ENCODE measurements at places on chromosomes 16 and 17.

DNA sequence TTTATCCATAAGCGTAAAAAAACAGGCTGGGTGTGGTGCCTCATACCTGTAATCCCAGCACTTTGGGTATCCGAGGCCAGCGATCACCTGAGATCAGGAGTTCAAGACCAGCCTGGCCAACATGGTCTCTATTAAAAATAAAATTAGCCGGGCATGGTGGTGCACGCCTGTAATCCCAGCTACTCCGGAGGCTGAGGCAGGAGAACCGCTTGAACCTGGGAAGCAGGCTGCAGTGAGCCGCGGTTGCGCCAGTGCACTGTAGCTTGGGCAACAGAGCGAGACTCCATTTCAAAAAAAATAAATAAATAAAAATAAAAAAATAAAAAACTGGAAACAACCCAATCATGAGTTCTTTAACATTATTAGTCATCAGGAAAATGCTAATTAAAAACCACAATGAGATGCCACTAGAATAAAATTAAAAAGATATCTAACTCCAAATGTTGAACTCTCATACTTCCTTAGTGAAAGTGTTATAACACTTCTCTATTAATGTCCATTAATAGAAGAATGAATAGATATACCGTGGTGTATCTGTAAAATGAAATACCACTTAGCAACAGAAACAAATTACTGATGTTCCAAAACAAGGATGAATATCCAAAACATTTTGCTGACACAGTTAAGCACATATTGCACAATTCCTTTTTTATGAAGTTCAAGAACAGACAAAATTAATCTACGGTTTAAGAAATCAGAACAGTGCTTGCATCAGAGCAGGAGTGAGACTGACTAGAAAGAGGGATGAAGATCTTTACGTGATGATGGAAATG is 13.1 kb downstream of the MPHOSPH6 start:
- DNase-seq, result no peak

- no peak for DNase-seq
These were observed 235.8 kb upstream of the NLRP1 start for GRCh38 chr17:5819921-5820685.

DNA sequence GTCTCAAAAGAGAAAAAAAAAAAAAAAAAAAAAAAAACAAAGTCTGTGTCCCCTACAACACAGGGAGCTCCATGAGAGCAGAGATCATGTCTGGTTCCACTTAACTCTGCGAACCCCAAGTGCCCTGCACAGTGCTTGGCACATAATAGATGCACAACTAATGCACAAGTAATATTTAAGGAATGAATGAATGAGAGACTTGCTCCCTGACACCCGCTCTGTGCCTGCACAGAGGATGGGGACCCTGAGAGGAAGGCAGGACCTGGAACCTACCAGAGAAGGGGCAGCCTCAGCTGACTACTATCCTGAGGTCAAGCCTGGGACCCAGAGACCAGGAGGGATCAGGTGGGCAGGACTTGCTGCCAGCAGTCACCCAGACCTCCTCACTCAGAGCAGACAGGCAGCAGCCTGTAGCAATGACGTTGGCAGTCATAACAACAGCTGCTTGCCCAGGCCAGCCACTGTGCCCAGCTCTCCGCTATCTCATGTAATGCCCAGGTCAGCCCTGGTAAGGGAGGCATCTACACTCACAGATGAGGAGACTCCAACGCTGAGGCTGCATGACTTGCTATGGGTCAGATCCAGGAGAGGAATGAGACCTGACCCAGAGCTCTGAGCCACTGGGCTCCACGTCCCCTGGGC is 2.9 kb downstream of the MYO15A start:
- DNase-seq, result no peak

- DNase-seq, result no peak
These were observed at the start of gene CHAD for GRCh38 chr17:50468304-50469207. TSS of gene CHAD (minus strand) at chr17:50468880. CDS start at chr17:50468813, 67 bp downstream.

- no peak for DNase-seq
These were observed 127.8 kb downstream of the CPPED1 start for GRCh38 chr16:12675852-12676251.

DNA sequence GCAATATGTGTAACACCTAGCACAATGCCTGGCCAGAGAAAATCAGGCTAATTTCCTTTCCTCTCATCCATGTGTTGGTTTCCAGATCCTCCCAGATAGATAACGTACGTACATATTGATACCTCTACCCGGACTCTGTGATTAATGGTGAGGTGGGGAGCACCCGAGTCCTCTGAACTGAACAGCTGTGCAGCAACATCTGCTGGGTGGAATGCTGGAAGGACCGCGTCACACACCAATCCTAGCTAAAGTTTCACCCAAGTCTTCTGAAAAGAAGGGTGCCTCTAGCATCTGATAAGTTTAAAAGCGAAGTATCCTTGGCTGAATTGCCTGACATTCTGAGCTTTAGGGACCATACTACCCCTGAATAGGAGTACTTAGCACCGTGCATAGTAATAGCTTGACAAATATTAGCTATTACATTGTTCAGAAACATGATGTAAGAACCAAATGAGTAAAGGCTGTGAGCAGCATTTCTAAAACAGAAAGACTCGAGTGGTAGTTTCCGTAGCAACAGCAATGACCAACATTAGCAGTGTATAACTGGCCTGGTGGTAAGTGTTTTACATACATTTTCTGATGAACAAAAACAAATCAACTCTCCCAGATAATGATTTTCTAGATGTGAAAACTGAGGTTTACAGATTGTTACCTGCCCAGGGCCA is 91.4 kb downstream of the SYCE1L start:
- DNase-seq, result no peak

DNA sequence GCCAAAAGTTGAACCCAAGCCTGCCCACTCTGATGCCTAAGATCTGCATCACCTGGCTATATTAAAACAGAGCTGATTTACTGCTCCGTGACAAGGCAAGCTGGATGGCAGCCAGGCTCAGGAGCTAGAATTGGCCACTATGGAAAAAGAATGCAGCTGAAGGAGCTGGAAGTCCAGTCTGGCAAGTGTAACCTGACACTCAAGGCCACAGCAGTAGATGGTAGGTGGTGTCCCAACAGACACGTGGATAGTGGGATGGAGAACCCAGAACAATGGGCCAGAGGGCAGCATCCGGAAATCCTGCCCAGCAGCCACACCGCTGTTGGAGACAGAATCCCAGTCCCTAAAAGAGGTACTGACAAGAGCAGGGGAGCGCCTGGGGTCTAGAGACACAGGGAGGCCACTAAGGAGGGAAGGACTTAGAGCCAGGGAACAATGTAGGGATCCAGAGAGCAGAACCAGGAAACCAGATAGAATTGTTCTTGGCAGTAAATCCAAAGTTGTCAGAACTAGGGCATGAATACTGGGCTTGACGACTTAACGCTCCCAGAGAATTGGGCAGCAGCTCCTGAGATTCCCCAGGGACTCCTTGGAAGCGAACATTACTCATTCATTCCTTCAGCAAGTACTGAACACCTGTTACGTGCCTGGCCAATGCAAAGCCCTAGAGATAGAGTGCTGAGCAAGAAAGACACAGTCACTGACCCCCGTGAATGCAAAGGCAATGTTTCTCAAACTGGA is 85.7 kb downstream of the CDYL2 start:
- no peak for DNase-seq

DNA sequence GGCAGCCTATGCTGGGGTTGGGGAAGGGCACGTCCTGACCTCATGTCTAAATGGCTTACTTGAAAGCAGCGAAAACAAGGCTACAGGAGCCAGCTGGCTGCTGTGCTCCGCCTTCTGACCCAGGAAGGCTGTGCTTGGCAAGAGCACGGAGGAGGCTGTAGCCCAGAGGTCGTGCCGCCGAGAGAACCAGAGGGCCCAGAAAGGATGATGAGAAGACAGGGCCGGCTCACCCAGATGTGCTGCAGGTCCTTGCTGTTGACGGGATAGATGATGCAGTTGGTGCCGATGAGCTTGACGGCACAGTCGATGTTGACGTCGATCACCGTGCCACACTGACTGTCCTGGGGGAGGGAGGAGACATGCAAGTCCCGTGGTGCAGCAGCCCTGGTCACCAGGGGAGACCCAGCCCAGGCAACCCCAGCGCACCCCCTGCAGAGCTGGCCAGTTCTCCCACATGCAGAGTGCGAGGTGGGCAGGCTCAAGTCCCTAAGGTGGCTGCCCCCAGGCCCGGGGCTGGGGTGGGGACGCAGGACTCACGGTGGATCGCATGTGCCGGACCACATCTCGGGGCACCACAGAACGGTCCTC is 20.7 kb downstream of the SPHK1 start:
- DNase-seq, result no peak

GRCh38 chr16:56532714-56533113 is 12.9 kb upstream of the BBS2 start:
- DNase-seq, result no peak

GRCh38 chr17:8192070-8192815 is 2.3 kb upstream of the BORCS6 start:
- DNase-seq, result no peak

DNA sequence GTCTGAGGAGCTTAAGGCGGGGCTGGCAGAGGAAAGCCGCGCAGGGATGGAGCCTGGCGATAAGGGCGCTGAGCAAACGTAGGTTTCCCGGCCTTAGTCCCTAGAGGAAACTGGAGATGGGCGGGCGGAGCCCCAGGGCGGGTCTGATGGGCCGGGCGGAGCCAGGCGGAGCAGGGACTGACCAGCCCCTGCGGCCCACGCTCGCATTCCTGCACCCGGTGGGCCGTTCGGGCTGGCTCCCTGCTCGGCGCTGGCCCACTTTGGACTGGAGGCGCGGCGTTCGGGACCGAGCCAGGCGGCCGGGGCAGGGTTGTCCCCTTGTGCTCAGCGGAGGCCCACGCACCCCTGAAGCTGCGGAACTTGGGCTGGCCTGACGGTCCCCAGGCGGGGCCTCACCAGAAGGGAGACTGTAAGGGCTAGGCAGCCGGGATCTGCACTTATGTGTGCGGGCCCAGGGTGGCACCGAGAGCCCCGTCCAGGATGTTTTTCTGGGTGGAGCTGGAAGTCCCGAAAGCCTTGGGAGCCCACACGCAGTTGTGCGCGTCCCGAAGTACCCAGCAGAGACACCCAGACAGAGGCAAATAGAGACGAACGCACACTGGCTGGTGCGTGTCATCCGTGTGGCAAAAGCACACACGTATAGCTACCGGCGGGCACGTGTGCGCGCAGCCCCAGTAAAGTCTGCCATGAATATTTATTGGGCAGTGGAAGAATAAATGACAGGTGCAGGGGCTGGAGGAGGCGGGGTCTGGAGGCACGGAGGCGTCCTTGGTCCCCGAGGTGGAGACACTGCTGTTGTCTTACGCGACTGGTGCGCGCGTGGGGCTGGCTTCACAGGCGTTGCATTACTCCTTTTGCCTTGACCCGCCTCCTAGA is 1.4 kb downstream of the PYDC1 start:
- DNase-seq, result no peak

DNA sequence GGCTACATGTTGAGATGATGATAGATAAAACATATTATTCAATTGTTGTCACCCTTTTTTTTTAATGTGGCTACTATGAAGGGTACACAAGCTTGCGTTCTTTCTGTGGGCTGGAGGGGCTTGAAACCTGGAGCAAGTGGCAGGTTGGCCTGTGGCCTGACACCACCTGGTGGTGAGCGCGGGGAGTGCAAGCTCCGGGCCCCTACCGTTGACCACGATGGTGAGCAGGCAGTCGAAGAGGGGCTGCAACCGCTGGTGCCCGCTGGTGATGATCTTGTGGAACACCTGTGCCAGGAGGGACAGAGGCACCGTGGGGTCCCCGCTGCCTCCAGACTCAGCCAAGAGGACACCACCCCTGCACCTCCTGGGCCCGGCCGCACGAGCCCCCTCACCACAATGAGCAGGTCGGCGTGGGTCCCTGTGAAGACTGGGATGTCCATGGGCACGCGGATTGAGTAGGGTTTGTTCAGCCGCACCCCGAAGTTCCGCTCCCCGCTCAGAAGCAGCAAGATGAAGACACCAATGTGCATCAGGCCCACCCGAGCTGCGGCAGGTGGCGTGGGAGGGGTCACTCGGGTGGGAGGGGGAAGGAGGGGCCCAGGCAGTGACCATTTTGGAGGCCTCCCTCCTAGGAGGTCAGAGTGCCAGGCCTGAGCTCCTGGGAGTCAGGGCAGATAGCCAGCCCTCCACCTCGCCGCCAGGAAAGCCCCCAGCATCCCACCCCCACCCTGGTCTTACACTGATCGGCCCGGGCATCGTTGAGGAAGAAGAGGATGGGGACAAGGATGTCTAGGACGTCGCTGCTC is 14.4 kb downstream of the HID1 start:
- no peak for DNase-seq

GRCh38 chr17:31235110-31235509 is 61.9 kb downstream of the OMG start:
- DNase-seq, result no peak

GRCh38 chr16:88525663-88525990 is 44.6 kb upstream of the ZC3H18 start:
- DNase-seq, result no peak

DNA sequence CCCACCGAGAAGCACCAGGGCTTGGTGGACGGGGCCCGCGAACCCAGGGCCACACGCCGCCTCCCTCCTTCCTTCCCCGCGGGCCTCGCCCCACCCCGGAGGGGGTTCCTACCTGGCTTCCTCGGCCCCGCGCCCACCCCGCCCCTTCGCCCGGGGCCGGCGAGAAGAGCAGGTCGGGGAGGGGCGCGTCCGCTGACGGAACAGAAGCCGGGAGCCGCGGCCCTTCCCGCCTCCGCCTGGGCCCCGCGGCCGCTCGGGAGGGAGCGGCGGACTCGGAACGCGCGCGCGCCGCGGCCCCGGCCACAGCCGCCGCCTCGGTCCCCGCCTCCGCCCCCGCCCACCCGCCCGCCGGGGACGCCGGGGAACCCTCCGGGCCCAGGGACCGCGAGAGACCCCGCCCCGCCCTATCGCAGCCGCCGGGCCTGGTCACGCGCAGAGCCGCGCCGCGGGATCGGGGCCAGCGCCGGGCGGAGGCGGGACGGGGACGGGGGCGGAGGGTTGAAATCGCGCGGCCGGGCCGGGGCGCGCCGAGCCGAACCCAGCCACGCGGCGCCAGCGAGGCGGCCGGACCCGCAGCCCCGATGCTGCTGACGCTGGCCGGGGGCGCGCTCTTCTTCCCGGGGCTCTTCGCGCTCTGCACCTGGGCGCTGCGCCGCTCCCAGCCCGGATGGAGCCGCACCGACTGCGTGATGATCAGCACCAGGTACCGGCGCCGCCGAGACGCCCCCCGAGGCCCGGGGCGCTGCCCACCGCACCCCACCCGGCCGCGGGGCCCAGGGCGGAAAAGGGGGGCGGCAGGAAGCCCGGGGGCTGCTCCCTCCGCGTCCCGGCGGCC is at the start of gene TLCD3A:
TLCD3A (plus strand) TSS at position 530 of the 835 bp plus-strand sequence; CDS start at position 582, 52 bp downstream.
- no peak for DNase-seq

DNA sequence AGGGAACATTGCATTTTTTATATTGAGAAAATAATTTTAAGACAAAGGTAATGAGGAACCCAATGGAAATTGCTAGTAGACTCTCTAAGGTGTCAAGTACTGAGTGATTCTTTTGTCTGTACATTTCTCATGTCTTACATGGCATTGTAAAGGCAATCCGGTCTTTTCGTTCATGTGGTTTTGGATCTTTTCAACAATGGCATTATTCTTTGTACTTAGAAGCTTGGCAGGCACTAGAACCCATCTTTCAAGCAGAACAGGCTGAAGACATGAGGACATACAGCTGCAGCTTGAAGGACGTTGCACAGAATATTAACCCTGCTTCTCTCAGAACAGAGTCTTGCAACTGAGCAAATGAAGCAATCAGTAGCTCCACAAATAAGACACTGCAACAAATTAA is 231.5 kb upstream of the ZFHX3 start:
- no peak for DNase-seq

Measured in cortex of kidney (tissue), 1 donor.